ENCODE measurements at places on chromosomes 1 and 21. TPM values are rescaled to one million over a fixed set of nuclear protein-coding genes. Genes with fewer than 3 reads are reported as not detected.

DNA sequence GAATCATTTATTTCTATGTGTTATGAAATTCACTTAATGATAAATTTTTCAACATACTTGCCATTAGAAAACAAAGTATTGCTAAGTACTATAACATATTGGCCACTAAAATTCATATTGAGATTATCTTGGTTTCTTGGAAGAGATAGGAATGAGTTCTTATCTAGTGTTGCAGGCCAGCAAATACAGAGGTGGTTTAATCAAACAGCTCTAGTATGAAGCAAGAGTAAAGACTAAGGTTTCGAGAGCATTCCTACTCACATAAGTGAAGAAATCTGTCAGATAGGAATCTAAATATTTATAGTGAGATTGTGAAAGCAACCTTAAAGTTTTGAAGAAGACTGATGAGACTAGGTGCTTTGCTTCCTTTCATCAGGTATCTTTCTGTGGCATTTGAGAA lies 37.9 kb upstream of the FOXE3 start:
- no peak for DNase-seq

The PLEKHG5 gene
- total RNA-seq, result 1.2 TPM

The HAX1 gene
- 243 TPM for total RNA-seq

- peak; percentile 57 for DNase-seq
These were observed 598.5 kb upstream of the USP24 start for GRCh38 chr1:55813618-55814017.

The AIRE gene
- total RNA-seq, result not detected

- no peak for DNase-seq
These were observed 13.0 kb upstream of the ARHGAP29 start for GRCh38 chr1:94250341-94250740.

The MOB3C gene
- total RNA-seq, result 4.8 TPM

The FCER1G gene
- total RNA-seq, result 5.3 TPM

GRCh38 chr1:207234690-207235089 lies 86.8 kb upstream of the CD55 start:
- no peak for DNase-seq

Data from MG63 (cell line).